ENCODE measurements at places on chromosomes 1 and 21.

- DNase-seq: no peak
Measured at GRCh38 chr1:215643592-215644321, 76.7 kb downstream of the KCTD3 start.

DNA sequence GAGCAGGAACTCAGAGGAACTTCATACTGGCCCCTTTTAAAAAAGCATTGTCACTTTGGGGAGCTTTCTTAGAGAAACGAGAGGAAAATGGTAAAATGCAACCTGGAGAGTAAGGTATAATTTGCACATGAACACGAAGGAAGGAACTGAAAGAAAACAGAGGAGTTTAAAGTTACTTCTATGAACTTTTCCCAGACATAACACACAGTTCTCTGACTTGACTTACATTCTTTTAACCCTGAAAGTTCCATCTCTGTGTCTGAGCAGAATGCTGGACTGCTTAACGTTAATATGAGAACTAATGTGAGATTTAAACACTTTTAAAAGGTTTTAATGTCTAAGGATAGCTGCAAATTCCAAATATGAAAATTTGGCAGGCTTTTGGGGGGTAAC, 102.3 kb downstream of the NFIA start:
- DNase-seq: no peak

GRCh38 chr1:175317309-175317708, 124.7 kb upstream of the KIAA0040 start:
- DNase-seq: peak; percentile 34

DNA sequence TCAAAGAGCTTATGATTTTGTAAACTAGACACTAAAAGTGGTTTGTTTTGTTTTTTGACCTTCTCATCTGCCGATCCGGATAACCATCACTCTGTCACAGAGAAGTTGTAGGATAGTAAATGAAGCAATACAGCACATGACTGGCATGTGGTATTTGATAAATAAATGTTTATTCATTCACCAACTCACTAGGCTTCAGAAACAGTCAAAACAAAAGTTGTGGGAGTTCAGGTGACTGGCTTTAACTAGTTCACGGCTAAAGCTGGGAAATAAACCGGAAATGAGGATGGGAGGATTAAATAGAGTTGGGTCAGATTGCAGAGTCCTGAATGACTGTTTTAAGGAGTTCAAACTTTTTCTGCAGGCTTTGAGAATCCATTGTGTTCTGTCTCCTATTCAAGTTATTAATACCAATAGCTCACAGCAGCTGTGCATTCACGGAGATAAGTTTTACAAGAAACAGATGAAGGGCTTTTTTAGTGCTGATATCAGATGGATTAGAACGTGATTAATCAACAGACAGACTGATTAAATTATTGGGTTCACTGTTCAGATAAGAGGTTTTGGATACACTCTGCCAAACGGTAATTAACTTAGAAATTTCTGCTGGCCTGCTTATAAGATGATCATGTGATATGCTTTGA, 463.3 kb downstream of the DPYD start:
- no peak for DNase-seq

DNA sequence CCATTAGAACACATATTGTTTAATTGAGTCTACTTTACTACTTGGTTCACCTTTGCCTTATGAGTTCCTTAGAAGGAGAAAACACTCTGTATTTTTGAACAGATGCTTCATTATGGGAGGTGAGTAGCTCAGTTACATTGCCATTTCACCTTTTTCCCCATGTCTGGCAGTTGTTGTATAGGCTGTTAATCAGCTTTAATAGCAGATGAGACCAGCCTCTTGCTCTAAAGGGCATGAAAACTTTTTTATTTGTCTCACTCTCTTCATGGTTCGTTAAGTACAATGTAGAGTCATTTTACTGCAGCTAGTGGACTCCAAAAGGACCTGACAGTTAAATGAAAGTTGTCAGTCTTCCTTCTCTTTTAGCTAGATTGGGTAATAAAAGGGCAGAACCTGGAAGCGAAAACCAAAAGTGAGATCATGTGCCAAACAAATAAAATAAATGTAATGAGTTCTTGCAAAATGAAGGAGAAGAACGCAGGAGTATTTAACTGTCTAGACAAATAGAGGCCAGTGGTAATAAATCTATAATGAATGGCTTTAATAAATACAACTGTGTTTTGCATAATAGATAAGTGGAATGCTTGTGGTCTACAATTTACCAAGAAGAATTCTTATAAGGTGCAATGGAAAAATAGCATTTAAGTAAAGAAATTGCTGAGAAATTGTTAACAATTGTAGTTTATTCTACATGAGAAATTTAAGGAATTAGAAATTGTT, 180.0 kb upstream of the NEGR1 start:
- DNase-seq: no peak

DNA sequence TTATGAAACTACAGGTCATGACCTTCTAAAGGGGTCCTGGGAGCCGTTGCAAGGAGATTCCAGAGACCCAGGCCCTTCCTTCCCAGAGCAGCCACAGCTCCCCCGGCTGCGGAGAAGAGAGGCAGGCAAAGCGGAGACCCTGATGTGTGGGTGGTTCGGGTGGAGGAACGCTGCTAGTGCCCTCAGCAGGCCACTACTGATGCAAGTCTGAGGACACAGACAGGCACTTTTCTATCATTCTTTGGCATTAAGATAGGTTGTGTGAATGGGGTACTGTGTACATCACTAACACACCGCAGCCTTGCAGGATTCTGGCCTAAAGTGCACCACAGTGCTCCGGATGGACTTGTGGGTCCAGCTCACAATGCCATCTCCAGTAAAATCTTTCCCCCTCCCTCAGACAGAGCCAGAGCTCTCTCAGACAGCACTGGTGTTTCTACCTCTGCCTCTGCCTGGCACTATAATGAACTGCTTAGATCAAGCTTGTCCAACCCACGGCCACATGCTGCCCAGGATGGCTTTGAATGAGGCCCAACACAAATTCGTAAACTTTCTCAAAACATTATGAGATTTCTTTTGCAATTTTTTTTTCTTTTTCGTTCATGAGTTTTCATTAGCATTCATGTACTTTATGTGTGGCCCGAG, 121.4 kb downstream of the TGFBR3 start:
- DNase-seq: peak; percentile 15

DNA sequence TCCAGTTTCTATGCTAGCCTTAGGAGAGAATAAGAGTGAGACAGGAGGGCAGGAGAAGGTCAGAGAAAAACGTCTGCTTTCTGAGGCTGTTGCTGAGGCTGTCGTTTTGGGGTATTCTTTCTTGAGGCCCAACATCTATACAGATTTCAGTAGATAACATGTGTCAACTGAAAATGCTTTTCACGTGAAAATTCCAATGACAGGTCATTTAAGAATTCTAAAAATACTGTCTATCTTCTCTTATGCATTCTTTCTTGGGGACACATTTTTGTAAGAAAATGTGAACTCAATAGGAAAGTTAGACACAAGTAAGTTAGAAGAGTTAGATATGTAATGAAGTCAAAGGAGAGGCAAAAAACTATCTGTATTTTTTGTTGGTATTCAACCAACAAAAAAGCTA, 150.8 kb downstream of the TGFB2 start:
- no peak for DNase-seq

DNA sequence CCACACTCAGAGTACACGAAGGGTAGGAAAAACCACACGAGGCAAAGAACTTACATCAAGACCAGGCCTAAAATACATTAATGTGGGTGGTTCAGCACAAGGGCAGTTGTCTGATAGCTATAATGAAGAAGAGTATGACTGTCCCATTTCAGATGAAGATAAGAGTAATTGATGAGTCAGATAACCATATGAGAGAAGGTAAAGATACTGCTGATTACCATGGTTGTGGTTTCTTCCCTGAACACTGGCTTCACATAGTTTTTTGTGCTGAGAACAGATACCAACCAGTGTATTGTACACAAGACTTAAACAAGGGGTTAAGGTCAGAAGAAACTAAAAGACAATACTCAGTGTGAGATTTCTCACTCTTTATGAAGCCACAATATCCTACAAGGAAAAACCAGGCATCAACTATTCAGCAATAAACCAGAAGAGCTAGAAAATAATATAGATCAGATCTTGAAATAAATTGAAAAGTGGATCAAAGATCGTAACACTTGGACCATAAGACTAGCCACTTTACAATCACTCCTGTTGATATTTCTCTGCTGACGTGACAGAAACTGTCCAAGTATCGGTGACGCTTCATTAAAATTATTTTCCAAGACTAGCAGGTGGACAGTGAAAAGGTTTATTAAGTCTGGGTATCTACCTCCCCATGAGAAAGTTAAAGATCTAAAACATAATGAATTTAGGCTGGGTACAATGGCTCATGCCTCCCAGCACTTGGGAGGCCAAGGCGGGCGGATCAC, 28.6 kb downstream of the PUM1 start:
- no peak for DNase-seq

DNA sequence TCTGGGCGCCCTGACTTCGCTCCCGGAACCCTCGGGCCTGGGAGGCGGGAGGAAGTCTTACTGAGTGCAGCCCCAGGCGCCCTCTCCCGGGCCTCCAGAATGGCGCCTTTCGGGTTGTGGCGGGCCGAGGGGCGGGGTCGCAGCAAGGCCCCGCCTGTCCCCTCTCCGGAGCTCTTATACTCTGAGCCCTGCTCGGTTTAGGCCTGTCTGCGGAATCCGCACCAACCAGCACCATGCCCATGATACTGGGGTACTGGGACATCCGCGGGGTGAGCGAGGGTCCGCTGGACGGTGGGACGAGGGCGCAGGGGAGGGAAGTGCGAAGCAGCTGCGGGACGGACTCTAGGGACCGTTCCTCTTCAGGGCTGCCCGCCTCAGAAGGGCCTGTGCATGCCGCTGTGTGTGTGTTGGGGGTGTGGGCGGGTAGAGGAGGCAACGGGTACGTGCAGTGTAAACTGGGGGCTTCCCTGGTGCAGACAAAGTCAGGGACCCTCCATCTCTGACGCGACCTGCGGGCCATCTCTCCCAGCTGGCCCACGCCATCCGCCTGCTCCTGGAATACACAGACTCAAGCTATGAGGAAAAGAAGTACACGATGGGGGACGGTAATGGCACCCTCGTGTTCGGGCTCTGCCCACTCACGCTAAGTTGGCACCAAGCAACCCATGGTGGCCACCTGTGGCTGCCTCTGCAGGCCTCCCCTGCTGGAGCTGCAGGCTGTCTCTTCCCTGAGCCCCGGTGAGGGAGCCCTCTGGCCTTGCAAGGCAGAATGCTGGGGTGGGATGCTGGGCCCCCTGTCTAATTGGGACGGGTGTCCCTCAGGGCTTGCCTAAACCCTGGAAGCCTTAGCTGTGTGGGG, at the start of gene GSTM1:
TSS of gene GSTM1 (plus strand) at position 177 of the 859 bp plus-strand sequence. CDS start at position 234, 57 bp downstream.
- DNase-seq: no peak

DNA sequence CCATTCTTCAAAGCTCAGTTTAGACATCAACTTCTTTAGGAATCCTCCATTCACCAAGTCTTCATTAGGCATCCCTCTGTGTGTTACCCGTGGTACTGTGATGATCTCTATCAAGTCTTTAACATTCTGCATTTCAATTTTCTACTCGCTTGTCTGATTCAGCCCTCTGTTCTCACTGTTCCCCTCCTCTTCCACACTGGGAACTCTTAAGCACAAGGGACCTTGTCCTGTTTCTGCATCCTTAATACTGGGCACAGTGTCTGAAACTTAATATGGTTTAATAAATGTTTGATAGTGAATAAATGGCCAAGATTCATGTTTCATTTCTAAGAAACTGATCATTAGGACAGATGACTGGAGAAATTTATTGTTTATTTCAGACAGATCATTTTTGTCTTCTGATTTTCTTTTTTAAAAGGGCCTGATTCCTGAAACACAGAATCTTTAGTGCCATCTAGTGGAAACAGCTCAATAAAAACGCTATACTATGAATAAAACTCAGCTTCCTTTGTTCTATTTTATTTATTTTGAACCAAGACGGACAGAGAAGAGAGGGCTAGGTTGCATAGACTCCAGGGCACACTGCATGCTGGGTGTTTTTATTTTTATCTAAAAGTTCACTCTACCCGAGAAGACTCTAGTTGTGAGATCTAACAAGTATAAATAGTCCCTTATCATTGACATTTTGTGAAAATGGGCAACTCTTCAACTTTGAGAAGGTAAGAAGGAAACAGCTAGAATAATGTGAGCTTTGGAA, 7.0 kb upstream of the TRIM45 start:
- DNase-seq: no peak
